T-helper 2 cell (primary cell): ENCODE measurements at places on chromosomes 2 and 18.

DNA sequence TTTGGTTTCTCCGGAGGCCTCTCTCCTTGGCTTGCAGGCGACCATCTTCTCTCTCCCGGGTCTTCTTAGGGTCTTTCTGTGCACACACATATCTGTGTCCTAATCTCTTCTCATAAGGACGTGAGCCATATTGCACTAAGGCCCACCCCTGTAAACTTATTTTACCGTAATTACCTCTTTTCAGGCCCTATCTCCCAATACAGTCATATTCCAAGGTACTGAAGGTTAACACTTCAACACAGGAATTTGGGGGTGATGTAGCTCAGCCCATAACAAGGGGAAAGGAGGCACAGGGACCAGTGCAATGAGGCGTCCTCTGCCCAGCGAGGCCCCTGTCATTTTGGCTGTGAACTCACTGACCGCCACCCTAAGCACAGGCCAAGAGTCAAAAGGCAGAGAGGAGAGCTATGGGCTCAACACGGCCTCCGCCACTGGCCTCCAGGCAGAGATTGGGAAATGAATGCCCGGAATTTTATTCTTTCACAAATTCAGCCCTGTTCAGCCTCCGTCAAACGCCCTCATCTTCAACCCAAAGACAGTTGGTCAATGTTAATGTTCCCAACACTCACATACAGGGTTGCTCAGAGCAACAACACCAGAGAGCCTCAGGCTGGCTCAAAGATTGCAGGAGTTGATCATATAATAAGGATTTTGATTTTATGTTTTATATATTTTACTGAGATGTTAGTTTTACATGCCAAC lies 15.9 kb upstream of the NMUR1 start:
- DNase-seq: no peak

- DNase-seq: no peak
These were observed 188.0 kb upstream of the REV1 start for GRCh38 chr2:99677814-99678213.

GRCh38 chr2:144625626-144626025 lies 105.7 kb upstream of the ZEB2 start:
- DNase-seq: no peak

DNA sequence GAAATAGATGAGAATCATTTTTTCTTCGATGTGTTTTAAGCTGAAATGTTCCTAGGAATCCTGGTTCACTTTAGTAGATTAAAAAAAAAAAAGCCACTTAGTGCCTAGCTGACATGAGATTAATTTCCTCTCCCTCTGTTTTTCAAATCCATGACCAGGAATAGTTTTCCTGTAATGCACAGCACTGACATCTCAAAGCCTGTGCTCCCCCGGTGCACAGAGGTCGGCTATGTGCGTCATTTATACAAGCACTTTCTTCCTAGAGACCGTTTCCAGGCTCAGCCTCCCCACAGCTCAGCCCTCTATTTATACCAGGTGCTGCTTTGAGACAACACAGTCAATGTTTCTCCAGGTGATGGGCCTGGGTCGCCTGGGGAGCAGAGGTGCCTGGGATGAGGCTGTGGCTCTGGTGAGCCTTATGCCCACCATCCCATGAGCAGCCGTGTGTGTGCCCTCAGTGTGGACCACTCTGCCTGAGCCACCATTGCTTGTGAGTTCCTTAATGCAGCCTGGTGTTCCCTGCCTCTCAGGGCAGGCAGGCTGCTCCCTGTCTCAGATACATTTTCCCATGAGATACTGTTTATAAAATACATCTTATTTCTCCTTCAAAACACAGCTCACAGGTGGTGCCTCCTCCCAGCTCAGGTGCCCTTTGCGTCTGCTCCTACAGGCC lies 515.7 kb upstream of the HS6ST1 start:
- DNase-seq: no peak

- no peak for DNase-seq
These were observed 174.0 kb downstream of the PTGR3 start for GRCh38 chr18:75034937-75035336.

DNA sequence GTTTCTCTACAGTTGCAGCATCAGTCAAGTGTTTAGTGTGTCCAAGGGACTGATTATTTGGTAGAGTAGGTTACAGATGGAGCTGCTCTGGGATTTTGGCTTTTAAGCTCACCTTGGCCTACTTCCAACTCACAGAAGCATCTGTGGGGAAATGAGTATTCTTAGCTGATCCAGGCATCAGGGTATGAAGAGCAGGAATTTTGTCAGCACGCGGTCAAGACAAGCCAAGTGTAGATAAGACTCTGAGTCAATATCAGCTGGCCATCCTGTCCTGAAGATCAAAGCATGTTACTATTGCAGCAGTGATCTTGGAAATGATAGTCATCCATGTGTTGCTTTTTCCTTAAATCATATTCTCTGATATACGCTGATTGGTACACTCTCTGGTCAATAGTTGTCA lies 24.4 kb downstream of the SERPINB4 start:
- DNase-seq: no peak

GRCh38 chr2:29749843-29750242 lies 171.5 kb downstream of the ALK start:
- DNase-seq: no peak

DNA sequence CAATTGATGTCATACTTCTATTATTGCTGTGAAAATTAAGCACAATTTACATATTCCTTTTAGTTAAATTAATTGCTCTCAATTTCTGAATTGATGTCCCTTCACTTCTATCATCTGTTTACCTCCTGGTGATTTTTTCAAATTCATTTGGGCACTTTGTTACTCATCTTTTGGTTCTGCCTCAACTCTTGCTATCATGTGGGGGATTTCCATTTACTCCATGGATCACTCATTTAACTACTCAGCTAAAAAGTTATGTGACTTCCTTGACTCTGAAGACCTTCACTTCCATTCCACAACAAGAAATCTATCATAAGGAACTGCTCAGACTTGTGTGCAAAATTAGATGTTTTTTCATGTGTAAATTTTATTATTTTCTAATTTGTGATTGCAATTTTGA lies 126.2 kb downstream of the EHBP1 start:
- no peak for DNase-seq
